Stimulated activated CD8-positive, alpha-beta memory T cell treated with anti-CD3 and anti-CD28 coated beads, Interleukin-2, amount 100 ng/mL, for 1 hour (primary cell): ENCODE measurements at places on chromosomes 1 and 21.
A peak's percentile ranks its signal among the peaks of the same experiment; 100 is the strongest.

- DNase-seq: no peak
Observed at GRCh38 chr1:3771108-3772026, 1.2 kb upstream of the SMIM1 start.

DNA sequence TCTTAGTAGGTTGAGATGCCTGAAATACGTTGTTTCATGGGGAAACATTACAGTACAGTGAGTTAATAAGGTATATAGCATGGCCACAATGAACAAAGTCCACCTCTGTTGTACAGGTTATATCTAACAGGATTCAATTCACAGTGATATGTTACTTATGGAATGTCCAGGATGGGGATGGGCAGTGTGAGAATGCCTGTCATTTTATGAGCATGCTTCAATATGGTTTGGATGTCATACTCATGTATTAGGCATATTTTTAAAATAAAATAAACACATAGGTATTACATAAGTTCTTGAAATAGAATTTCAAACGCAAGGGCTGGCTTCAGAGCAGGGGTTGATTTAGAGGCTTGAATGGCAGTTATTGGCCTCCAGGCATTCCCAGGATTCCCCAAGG is 6.1 kb upstream of the PHLDA3 start:
- no peak for DNase-seq

- no peak for DNase-seq
Observed at GRCh38 chr1:184965944-184966860, 8.1 kb downstream of the NIBAN1 start.

DNA sequence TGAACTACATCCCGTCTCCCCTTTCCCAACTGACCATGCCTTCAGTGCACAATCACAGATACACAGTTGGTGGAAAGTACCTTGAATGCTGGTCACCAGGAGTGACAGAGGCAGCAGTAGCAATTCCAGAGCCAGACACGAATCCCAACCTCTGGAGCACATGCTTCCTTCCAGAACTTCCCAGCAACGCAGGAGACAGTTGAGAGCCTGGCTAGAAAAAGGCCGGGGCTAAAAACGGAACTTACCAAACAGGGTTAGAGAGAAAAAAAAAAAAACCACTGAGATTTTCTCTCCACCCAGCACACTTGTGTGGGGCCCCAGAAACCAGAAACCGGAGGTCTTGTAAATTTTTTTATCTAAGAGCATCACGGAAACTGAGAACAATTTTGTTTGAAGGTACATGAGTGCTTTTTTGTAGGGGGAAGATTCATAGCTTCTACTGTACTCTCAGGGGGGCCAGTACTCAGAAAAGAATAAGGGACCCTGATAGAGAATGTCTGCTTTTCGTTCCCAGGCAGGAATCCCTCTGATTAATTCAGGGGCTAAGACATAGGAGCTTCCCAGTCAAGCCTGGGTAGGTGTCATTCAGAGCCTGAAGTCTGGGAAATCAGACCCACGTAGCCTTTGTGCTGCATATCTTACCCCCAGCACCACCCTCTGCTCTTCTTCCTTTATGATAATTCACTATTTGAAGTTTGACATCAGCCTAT is at the start of gene CD48:
Gene CD48 (minus strand): TSS at position 221 of the 710 bp plus-strand sequence. CDS start 59 bp downstream, at position 162.
- no peak for DNase-seq

DNA sequence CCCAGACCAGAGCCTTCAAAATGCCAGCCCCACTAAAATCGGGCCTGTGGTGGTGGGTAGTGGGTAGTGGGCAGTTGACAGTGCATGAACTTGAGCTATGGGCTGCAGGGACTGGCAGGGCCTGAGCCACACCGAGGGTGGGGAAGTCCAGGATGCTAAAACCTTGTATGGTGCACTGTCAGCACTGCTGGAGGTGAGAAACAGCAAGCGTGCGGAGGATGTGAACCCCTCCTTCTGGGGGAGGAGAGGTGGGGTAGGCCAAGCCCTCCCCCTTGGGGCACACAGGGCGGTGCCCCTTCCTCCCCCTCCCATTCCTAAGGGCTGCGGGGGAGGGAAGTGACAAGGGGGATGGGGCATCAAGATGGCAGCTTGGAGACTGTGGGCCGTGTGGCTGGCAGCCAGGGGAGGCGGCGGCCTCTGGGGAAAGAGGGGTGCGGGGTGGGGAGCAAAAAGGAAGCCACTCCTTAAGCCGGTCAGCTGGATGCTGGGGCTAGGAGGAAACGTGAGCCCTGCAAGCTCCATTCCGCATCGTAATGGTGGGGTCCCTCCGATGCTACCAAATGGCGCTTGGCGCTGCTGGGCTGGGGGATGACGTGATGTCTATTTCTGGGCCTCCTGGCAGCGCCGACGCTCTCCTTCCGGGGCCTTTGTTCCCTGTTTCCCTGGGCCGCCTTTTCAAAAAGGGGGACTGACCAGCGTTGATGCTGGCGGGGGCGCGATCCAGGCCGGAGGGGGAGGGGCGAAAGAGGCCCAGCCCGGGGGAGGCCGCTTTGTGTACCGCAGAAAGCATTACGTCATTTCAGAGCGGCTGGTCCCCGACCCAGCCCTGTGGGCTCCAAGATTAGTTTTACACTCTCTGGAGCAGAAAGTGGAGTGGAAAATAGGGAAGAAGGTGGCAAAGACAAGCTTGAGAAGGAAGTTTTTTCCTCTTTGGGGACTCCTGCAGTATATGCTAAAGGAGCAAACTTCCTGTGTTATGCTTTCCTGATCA is 809 bp downstream of the SYT11 start:
- DNase-seq: peak; percentile 22

- no peak for DNase-seq
Observed at GRCh38 chr1:211559222-211560010, 19.5 kb downstream of the SLC30A1 start.

DNA sequence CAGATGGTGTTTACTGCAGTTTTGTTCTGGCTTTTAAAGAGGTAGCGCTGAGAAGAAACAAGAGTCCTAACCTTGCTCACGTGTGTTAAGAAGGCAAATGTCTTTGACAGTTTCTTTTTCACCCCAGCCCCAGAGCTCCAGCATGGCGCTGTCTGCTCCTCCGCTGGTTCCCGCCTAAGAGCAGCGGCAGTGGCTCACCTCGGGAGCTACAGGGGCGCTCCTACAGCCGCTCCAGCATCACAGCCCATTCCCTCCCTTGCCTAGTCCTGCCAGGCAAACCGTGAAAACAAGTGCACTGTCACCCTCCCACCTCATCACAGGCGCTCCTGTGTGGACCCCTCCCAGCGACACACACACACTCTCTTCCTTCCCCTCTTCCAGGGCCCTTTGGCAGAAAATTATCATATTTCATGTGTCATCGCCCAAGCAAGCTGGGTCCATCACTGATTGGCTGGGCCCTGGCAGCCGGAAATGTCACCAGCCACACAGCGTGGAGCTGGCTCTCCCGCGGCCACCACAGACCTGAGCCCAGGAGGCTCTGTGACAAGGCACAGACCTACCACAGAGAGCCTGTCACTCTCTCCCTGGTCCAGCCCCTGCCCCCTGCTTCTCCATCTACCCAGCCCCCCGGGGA is 1.2 kb upstream of the HIVEP3 start:
- DNase-seq: peak; percentile 37

GRCh38 chr1:84141182-84142003 is 2.7 kb upstream of the PRKACB start:
- no peak for DNase-seq

DNA sequence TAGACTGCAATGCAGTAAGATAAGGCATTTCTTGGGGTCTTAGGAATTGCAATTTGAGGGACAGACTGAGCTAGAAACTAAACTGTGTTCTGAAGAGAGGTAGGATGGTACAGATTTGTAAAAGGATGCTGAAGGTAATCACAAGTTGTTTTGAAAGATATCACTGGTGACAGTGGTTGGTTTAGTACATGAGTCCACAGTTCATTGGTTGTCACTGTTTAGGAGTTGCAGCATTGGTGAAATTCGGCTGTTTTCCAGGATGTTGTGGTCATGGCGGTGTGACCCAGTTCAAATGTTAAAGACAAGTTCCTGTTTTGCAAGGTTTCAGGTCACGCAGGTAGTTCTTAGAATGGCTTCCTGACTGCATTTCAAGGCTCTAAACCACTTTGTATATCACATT is 292.8 kb upstream of the B3GALT2 start:
- DNase-seq: peak; percentile 18

DNA sequence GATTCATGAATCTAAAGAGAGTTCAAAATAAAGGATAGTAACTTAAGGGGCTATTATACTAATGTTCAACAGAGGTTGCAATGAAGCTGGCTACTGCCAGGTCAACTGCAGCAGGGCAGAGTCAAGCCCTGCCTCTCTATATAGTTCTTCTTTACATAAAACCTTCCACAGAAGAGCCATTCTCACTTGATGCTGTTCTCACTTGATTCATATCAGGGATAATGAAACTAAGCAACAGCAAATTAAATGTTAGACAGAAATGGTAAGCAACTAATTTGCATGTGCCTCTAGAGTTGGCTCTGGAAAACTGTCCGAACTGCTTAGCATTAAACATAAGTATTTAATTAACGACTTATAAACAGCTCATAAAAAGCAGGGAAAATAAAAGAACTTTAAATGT is 17.4 kb downstream of the CCSAP start:
- DNase-seq: no peak

DNA sequence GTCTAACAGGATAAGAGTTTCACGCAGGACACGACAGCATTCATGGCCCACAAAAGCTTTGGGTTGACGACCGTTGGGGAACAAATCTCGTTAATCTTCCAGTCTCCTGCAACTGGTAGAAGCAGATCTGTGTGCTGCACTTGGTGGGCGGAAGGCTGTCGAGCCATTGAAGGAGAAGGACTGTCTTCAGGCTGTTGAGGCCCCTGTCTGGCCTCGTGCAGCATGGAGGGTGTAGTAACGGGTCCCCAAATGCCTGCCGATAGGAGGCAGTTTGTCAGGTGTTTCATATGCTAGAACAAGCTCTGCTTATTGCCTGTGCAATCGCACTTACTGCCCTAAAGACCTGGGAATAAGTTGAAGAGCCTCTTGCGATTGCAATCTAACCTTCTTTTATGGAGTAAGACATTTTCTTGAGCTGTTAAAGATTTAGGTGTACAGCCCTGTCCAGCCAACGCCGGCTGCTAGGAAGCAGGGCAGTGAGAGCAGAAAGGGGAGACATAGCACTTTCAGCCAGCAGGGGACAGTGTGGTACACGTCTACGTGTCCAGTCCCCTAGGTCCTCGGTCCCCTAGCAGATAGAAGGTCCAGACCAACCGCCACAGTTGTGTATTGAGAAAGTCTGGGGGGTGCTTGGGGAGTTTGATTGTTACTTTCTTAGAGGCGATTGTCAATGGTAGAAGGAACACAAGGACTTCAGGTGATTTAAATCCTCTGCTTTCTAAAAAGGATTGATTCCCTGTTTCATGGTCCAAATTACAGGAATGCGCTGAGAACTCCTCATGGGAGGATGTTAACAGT is 102.3 kb upstream of the TMPRSS2 start:
- no peak for DNase-seq

- DNase-seq: no peak
Observed at GRCh38 chr1:1620433-1621139, 5.3 kb downstream of the MIB2 start.

GRCh38 chr1:26288311-26288941 is 8.5 kb downstream of the SH3BGRL3 start:
- no peak for DNase-seq

DNA sequence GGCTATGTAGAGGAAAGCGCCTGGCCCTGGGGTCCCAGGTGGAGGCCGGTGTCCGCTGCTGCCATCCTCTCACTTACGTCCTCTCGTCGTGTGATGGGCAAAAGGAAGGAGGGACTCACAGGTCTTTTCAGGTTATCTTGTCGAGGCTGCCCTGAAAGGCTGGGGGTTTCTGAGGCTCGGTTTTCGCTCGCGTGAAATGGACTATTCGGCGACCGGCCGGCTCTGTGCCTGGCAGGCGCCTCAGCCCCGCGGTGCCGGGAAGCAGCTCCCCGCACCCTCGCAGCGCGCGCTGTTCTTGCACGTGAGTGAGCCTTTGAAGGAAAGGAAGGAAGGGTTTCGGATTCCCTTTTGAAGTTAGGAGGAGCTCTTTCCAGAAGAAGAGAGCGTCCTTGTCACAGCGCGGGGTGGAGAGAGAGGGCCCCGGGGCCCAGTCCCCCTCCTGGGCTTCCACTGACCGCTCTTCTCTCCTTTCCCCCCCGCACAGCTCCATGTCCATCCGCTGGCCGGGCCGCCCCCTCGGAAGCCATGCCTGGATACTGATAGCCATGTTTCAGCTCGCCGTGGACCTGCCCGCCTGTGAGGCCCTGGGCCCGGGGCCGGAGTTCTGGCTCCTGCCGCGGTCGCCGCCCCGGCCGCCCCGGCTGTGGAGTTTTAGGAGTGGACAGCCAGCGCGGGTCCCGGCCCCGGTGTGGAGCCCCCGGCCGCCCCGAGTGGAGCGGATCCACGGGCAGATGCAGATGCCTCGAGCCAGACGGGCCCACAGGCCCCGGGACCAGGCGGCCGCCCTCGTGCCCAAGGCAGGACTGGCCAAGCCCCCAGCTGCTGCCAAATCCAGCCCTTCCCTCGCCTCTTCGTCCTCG is 57.2 kb downstream of the AJAP1 start:
- DNase-seq: no peak

GRCh38 chr1:227134686-227135314 is 183.5 kb downstream of the CDC42BPA start:
- DNase-seq: no peak

- DNase-seq: no peak
Observed at GRCh38 chr1:226433341-226433720, 25.4 kb upstream of the PARP1 start.

- DNase-seq: no peak
Observed at GRCh38 chr1:168466092-168466713, 77.6 kb downstream of the XCL2 start.

DNA sequence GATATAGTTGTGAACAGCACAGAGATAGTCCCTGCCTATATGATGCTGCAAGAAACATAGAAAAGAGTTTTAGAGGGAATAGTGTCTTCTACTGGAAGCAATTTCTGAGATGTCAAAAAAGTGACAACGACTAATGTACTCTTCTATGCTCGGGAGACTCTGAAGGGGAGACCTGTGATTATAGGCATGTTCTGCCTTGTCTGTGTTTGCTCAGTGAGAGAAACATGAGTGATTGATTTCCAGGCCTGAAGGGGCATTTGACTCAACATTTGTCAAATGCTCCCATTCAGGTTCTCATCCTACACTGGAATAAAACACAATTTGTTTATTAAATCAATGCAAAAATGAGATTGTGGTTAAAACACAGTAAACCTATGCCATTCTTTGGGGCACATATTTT is 131.8 kb downstream of the CTH start:
- DNase-seq: no peak

GRCh38 chr1:29032841-29033240 is 90.9 kb downstream of the TMEM200B start:
- no peak for DNase-seq
